Erythroblast (primary cell): ENCODE measurements at places on chromosomes 3 and 15.
A peak's percentile ranks its signal among the peaks of the same experiment; 100 is the strongest.

DNA sequence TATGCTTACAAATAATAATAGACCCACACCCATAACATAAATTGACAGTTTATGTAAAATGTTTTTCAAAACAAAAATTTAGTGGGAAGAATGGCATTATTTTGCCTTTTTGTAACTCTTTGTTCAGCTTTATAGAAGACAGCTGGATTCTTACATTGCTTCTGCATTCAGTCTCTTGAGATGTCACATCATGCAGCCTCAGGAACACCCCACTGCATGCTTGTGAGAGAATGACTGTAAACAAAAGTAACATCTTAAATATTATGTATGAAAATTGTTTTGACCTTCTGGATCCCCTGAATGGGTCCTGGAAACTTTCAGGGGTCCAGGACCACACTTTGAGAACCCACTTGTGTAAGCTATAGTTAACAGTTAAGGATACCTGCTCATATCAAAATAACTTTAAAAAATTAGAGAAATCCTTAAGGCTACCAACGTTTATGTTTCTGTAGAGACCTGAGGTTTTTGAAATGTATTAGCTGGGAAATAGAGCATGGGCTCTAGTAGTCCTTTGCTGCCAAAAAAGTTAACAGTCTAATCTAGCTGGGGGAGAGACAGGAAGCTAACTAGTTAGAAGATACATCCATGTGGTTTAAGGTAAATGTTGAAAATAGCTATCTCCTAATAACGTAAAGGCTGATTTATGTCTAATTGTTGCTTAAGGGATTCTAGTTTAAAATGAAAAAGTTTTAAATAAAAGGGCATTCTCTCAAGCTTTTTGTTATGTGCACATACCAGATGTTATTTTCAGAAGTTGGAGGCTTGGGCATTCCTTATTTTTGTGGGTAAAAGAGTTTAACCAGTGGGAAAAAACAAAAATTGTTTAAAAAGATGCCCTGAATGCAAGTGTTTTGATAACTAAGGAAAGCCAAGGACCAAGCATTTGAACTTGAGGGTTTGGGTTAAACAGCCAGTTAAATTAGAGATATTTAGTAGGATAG lies 3.8 kb downstream of the USP3 start:
- no peak for DNase-seq

GRCh38 chr3:101091489-101091888 lies 98.3 kb upstream of the ABI3BP start:
- peak; percentile 48 for DNase-seq

DNA sequence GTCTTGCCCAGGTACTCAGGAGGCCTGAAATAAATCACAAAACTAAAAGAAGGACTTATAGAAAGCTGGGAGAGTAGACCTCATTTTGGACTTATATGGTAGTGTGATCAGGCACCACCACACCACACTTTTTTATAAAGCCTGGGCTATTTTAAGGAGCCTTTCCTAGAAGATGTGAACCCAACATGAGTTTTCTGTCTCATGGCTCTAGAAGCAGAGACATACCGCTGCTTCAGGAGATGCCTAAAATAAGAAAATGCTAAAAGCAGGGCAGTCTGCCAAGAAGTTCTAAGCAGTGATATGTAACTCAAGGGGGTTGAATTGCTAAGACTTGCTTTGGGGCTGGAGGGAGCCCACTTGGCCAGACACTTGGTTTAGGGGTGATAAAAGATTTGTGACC lies 49.6 kb downstream of the SUMF1 start:
- no peak for DNase-seq

DNA sequence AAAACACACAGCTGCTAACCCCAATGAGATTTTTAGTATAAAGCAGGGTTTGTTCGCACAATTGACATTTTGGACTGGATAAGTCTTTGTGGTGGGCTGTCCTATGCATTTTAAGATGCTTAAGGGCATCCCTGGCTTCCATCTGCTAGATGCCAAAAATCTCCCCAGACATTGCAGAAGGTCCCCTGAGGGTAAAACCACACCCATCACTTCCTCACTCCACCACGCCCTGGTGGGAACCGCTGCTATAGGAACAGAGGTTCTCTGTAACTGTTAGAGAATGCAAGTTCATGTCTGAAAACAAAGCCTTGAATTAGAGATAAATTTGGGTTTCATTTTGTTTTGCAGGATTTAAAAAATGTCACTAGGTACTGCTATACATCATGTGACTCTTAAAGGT lies 67.7 kb downstream of the ARHGEF26 start:
- no peak for DNase-seq

- no peak for DNase-seq
These were observed 44.3 kb upstream of the ATP2B2 start for GRCh38 chr3:10549617-10550230.

DNA sequence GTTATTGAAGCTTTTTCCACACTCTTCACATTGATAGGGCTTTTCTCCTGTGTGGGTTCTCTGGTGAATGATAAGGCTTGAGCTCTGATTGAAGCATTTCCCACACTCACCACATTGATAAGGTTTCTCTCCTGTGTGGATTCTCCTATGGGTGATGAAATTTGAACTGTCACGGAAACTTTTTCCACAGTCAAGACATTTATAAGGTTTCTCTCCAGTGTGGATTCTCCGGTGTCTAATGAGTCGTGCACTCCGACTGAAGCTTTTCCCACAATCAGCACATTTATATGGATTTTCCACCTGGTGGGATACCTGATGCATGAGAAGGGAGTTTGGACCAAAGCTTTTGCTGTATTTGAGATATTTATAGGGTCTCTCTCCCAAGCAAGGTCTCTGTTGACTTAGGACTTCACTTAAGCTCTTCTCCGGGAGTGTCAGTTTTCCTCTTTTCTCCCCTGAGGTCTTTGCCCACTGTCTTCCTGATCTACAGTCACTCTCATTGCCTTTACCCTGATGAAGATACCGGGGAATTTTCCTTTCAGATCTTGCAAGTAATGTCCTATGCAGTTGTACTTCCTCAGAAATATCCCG lies 9.4 kb downstream of the ZSCAN29 start:
- DNase-seq: peak; percentile 7
